ENCODE measurements at places on chromosomes 4 and X.

- no peak for DNase-seq
Observed at GRCh38 chr4:124997124-124997523, 284.6 kb upstream of the ANKRD50 start.

GRCh38 chr4:117949621-117950020 is 84.7 kb upstream of the NDST3 start:
- no peak for DNase-seq

GRCh38 chr4:38204339-38205035 is 244.3 kb downstream of the PTTG2 start:
- DNase-seq: no peak

DNA sequence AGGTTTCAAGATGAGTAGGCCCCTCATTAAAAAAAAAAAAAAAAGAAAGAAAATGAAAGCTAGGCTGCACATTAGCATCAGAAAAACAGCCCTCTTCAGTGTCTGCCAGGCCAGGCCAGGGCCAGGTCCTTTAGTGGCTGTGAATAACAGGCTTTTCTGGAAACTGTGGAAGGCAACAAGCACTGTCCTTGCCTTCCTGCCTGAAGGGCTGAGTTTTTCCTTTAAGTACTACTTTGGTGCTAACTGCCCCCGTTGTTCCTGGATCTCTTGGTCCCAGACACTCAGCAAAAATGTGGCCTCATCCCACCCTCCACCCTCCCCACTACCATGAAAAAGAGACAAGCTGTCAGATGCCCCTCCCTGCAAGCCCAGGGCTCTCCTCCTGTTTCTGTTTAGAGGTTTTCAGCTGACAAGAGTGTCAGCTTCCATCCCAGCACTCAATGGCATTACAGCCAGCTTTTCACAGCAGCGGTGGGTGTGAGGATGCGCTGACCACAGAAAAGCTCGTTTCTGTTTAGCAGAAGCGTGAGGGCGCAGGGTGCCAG is 174.2 kb downstream of the NHS start:
- DNase-seq: no peak

DNA sequence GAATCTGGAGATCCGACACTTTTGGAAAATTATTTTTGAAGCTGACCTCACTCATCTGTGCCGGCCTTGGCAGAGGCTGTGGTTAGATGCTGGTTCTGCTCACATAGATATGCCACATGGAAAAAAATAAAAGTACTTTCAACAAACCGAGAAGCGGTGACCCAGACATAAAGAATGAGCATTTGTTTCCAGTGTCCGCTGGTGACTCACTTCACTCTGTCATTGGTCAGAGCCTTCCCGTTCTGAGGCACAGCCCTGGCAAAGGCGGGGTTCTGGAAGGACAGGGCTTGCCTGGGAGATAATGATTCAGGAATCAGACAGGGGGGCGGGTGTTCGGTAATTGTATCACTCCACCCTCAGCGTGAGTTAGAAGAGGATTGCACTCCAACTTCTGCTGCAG is 172.4 kb upstream of the MXRA5 start:
- DNase-seq: no peak
